ENCODE measurements at places on chromosomes 12 and 14.

- DNase-seq = no peak
Measured at GRCh38 chr14:105412771-105413543, 6.7 kb upstream of the MTA1 start.

GRCh38 chr12:49631336-49631907 lies 8.1 kb downstream of the PRPF40B start:
- no peak for DNase-seq

GRCh38 chr12:89775063-89775985 lies 66.7 kb upstream of the ATP2B1 start:
- DNase-seq = no peak

DNA sequence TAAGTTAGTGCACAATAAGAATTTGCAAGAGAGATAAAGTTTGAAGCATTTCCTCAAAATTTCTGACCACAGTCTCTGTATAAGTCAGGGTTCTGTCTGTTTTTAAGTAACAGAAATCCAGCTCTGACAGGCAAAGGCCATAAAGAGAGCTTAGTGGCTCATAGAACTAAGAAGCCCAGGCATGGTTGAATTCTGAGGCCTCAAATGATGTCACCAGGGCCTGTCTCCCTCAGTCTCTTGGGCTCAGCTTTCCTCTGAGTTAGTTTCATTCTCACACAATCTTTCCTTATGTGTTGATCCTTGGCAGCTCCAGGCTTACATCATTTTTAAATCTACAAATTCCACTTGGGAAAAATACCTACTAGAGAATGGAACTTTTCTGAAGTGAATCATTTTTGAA lies 173.4 kb upstream of the ATP2B1 start:
- DNase-seq = no peak

DNA sequence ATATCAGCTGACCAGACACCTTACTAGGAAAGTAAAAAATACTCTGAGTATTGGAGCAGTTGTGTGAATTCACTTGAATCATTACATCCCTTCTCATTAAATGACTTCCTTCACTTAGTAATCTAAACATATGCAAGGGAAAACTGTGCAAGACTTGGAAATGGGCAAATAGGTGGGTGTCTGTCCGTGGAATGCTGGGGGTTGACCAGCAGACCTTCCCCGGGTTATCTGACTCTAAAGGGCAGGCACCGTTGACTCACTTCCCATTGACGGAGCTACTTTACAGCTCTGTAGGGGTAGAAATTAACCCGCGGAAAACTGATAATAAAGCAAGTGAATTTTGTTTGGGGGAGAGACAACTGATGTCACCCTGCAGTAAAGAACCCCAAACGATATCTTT lies 199.3 kb downstream of the TTC7B start:
- no peak for DNase-seq

DNA sequence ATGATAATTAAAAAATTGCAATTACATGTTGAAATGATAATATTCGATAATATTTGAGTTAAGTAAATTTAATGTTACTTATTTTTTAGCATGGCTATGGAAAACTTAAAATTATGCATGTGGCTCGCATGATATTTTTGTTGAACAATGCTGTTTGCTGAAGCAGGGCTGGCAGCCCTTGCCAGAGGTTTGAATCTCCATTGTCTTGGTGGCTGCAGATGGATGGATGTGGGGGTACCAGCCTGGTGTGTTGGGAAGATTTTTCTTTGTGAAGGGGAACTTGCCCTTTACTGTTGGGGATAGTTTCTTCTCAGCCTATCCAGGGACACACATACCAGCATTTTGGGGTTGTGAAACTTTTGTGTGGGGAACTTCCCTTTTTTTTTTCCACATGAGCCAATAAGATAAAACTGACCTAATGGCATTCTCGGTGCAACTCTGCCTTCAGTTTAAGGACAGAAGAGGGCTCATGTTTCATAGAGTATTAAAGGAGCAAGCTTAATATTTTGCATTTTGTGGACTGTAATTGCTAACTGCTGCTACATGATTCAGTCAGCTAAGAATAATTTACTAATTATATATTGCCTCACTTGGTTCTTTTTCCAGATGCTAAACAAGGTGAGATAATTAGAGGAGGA lies 8.8 kb downstream of the RASSF3 start:
- DNase-seq = no peak

DNA sequence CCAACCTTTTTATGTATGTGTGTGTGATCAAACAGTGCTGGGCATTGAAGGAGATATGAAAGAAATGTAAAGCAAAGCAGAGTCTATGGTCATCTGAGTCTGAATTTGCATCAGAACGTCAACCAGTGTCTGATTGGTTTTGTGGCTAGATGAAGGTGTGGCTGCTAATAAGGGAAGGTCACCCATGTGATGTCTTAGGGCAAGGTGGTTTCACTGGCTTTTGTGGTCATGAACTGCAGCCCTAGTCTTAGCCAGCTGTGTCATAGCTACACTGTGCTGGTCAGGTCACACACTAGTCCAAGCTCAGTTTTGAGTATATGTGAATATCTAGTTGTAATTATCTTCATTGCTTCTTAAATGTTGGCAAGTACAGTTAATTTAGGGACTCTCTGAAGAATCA lies 105.8 kb downstream of the TGFB3 start:
- no peak for DNase-seq

GRCh38 chr14:71554959-71555612 lies 377.1 kb upstream of the RGS6 start:
- DNase-seq = no peak

GRCh38 chr12:49369411-49370145 lies 2.3 kb downstream of the SPATS2 start:
- DNase-seq = no peak

DNA sequence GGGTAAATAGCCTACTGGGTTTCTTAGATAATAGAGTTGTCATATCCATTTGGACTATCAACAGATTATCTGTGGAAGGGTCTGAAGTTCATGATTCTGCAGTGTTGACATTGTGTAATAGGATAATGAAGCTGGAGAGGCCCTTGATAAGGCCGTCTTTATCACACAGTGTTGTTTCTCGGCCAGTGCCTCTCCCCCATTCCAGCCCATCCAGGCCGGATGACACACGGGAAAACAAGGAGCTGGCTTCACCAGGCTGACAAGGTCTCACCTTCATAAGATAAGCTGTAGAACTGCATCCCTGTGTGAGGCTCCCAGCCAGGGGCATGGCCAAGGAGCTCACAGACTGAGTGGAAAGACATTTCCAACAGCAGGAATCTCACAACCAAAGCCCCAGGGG lies 8.7 kb upstream of the EML1 start:
- DNase-seq = no peak
